ENCODE measurements at places on chromosomes 2 and 18. TPM values are rescaled to one million over a fixed set of nuclear protein-coding genes. Genes with fewer than 3 reads are reported as not detected.

Gene TMEM182
- 3.8 TPM for polyA plus RNA-seq

DNA sequence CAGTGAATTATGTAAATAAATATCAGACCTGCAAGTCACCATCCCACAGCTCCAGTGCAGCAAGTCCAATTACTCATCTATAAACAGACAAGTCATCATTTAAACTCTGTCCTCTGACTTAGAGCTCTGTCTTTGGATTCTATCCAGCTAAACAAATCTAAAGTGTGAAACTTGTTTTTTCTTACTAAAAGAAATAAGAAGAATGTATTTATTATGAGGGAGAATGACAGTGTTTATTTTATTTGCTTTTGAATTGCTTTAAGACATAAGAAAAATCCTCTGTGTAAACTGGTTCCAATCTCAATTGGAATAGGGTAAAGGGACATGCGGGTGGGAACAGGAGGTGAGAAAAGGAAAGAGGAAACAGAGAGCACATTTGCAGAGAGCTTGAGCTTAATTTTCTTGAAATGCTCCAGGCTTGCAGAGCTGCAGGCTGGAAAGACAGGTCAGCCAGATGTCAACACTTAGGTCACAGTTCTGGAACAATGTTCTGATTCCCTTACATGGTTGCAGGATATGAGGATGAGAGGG lies 355.8 kb downstream of the MEIS1 start:
- no peak for DNase-seq

DNA sequence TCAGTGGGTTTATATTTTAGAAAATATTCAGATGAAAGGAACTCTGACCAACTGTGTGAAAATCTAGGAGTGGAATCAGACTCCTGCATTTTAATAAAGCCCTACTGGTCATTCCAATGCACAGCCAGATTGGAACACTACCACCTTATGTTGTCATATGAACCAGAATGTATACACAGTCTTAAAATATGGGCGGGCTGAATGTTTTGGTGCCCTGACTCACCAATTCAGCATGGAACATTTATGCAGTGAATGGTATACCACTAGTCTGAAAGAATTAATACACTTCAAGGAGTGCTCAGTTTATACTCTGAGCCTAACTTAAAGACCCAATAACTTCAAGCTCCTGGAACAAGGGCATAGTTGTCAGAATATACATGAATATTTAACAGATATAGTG lies 280.9 kb upstream of the TCF4 start:
- no peak for DNase-seq

DNA sequence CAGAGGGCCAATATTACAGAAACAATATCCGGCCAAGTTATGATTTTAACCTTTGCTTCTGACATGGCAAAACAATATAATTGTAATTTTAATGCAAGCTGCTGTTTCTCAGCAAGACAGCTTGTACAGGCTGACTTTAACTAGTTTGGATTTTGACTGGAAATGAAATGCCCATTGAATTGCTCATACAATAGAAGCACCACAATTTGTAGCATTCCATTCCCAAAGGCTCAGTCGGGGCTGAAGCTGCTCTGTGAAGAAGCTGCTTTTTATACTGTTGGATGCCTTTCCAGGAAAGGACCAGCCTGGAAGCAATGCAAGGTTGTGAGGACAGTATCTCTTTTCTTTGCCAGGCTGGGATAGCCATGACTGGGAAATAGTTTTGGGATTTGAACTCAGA lies 677.0 kb upstream of the FANCL start:
- no peak for DNase-seq

GRCh38 chr2:43133336-43133707 lies 93.1 kb downstream of the ZFP36L2 start:
- DNase-seq, result no peak

All from B cell (primary cell).